NCI-H1694 (cell line): ENCODE measurements at places on chromosomes 3 and 15.

- no peak for DNase-seq
These were observed 279.7 kb upstream of the GOLGA6L4 start for GRCh38 chr15:83955806-83956265.

DNA sequence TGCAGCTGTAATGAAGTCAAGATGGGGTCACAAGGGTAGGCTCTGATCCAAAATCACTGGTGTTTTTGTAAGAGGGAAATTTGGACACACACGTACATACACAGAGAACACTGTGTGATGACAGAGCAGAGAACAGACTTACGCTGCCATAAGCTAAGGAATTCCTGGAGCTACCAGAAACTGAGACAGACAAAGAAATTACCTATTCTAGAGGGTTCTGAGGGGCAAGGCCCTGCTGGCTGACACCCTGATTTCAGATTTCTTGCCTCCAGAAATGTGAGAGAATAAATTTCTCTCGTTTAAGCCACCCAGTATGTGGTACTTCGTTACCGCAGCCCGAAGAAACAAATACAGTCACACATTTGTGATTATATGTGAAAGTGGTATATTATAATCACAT, 24.8 kb downstream of the CBLB start:
- DNase-seq = no peak

- DNase-seq = peak; percentile 16
These were observed 7.4 kb upstream of the PSMD6 start for GRCh38 chr3:64030741-64031140.

DNA sequence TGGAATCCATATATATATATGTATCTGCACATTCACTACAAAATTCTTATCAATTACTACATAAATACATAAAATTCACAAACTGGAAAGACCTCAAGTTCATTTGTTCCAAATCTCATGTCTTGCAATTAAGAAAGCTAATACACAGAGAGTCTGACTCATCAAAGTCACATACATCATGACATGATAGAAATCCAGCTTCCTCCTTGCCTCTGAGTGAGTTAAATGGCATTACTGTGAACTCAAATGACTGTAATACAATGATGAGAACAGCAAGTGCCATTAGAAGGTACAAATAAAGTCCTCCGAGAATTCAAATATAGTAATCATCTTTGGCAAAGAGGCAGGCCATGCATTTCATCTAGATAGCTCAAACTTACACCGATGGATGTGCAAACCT, 55.1 kb upstream of the AGTR1 start:
- DNase-seq = no peak

GRCh38 chr3:184135911-184136260, 728 bp downstream of the EIF2B5 start:
- no peak for DNase-seq

DNA sequence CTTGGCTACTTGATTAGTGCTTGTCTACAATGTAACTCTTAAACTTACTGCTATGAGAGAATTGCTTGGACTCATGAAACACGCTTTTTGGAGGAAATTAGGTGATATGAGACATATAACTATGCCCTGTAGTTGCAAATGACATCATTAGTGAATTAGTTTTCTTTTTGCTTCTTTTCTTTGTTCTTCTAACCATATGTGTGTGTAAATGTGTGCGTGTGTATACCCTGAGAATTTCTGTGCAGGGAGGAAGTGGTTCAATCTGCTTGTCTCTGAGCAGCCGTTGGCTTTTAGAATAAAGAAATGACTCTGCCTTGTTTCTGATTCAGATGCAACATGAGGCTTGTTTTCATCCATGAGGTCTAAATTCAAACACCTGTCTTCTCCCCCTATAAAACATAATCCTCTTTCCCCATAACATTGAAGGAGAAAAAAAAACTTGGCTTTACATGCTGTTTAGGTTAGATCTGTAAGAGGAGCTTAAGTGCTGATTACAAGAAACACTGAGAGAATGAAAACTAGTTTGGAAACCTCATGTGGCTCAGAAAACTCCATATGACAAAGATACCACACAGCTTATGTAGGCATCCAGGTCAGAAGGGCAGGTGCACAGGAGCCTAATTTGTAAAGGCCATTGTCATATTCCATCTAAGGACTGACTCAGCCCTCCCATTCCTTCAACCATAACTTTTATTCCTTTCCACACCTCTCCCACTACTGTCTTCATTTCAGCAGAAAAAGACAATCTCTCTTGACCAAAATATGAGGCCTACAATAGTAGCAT, 30.5 kb upstream of the BLM start:
- DNase-seq = no peak

DNA sequence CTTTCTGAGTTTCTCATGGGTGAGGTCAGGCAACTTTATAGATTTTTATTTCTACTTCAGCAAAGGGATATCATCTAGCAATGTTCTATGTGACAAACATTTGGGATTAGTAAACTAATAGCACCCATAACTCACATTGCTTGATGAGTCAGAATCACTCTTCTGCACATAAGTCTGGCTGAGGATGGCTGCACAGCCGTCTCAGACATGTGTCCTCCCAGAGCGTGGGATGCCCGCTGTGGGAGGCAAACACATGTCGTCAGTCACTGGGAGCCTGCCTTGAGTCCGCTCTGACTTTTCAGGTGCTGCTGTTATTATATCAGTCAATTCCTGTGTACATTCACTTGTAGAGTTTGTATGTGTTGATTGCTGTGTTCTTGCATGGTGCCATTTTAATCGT, 230.7 kb upstream of the TRIM42 start:
- DNase-seq = no peak

DNA sequence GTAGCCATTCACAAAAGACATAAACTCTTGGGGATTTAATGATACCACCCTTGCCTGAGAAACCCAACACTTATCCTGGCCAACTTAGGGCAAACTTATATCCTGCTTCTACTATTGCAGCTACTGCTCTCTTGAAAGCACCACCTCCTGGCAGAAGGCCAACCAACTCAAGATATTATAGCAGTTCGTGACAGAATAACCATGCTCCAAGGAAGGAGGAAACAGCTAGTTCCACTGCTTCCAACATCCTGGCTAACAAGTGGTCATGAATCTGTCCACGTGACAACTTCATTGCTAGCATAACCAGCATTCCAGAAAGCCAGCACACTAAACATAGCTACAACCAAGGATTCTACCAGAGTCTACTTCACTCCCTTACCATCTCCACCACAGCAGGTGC, 1037.5 kb downstream of the TBL1XR1 start:
- no peak for DNase-seq
